ENCODE measurements at places on chromosomes 7 and 10.

- DNase-seq: no peak
These were observed 654.7 kb upstream of the ZWINT start for GRCh38 chr10:57015595-57016318.

GRCh38 chr7:84509522-84509921 lies 314.9 kb upstream of the SEMA3A start:
- no peak for DNase-seq

- DNase-seq: no peak
These were observed 21.1 kb downstream of the ZNF775 start for GRCh38 chr7:150400008-150400787.

DNA sequence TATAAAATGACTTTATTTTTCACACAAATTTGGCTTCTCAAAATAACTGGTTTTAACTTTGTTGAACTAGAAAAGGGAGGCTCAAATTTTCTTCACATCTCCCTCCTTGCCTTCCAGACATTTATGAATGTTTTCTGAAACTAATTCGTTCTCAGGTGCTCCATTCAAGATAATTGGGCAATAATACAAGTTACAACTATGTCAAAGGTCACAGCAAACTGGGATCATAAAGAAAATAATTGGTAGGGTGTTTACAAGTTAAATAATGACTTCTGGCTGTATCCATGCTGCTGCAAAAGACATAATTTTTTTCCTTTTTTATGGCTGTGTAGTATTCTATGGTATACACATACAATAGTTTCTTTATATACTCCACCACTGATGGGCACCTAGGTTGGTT lies 75.3 kb downstream of the MINPP1 start:
- no peak for DNase-seq

DNA sequence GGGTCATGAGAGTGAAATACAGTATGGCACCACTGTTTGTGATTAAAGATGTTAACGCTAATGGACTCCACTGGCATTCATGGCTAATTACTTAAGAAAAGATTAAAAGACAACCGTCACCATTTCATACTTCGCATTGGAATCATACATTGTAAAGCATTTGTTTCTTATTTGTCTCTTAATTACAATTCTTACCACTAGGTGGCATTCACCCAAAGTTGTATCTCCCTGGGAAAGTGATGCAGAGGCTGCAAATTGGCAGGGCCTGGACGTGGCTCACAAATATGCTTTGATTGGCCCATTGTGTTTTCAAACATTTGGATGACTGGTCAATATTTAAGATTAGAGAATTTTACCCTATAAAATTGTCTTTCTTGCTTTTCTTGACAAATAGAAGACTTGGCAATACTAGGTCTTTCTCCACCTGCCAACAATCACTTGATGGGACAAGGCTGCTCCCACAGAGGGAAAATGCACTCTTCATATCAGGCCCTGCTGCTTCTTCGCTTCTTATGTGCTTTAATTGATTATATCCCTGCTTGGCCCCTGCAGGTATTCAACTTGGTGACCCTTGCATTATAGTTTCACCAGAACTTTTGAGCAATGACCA lies 72.1 kb upstream of the STARD3NL start:
- no peak for DNase-seq

DNA sequence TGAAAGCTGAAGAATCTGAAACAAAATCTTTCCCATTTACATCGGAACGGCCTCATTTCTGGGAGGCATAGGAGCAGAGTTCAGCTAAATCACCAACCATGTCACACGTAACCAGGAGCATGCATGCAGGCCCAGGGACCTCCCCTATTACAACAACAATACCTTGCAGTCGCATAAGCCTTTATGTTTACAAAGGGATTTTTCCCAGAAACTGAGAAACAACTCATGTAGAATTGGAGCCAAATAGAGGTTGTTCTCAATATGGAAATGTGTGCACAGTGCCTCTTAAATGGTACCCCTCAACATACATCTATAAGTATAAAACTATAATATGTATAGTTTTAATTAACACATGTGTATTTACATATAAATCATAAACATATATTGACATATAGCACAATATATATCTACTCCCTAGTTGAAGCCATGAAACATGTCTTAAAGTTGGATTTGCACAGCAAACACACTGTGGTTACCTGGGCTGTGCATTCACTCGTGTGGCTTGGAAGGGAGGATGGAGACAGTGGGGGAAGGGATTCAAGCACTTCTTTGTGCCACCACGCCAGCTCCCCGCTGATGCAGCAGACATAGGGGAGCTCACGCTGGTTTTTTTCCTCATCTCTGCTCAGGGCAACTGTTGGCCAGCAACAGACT lies 35.0 kb upstream of the DGKI start:
- no peak for DNase-seq

DNA sequence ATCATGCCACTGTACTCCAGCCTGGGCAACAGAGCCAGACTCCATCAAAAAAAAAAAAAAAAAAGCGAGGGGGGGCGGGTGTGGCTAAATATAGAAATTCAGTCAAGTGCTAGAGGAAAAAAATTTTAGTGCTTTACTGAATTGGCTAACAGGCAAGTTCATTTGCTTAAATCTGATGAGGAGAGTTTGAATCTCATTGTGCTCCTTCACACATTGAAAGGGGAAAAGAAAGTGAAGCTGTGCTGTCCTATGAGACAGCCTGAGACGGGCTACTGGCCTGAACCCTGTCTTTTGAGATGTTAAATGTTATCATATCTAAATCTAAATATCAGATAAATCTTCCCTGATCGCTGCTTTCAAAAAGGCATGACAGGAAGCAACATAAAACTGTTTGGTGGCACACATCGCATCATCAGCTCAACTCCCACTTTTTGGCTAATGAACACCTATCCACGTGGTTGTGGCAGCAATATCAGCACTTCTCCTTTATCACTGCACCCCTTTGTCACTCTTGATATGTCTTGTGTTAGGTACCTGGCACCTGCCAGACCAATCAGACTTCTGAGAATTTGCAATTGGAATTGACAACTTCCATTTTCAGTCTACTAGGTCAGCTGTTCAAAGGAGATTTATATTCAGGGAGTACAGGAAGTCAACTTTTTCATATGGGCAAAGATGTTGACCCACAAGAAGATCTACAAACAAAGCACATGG lies 14.0 kb upstream of the IFIT1B start:
- DNase-seq: no peak

DNA sequence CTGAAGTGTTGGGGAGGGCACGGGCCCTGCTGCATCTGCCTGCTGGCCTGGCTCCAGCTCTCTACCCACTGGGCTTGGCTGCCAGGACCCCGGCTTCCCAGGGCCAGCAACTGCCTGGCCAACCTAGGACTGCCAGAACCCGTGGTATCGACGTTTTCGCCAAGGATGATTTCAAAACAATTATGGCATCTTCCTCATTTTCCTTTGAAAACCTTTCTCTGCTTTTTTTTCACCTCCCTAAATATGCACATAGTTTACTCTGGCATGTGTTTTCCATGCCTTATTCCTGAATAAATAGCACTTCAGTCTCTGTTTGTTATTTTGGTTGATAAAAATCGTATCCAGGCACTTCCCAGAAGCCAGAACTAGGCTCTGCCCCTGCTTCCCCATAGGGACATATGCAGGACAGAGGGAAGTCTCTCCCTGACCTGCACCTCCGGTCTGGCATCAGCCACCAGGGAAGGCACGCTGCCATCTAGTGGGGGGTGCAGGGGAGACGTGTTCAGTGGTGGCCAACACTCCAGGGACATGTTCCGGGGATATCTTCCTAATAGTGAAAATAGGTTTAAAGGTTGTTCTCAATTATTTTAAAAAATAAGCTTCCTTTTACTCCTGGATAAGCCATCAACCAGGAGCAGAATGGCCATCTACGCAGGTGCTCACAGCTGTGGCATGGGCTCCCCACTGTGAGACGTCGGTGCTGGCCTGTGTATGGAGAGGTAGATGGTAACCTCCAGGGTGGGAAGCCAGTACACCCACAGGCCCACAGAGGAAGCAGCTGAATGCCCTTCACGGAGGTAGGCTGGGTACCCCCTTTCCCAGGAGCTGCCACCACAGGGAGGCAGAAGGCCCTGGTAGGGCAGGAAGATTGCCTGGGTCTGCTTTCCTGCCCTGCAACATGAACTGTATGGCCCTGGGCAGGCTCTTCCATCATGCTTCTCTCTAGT lies 30.7 kb upstream of the ANTXRL start:
- DNase-seq: no peak

GRCh38 chr7:140247559-140247958 lies 70.8 kb upstream of the KDM7A start:
- no peak for DNase-seq

GRCh38 chr10:73439605-73440312 lies 6.4 kb upstream of the MSS51 start:
- no peak for DNase-seq

GRCh38 chr7:2566890-2567678 lies 8.3 kb downstream of the IQCE start:
- DNase-seq: peak; percentile 52

DNA sequence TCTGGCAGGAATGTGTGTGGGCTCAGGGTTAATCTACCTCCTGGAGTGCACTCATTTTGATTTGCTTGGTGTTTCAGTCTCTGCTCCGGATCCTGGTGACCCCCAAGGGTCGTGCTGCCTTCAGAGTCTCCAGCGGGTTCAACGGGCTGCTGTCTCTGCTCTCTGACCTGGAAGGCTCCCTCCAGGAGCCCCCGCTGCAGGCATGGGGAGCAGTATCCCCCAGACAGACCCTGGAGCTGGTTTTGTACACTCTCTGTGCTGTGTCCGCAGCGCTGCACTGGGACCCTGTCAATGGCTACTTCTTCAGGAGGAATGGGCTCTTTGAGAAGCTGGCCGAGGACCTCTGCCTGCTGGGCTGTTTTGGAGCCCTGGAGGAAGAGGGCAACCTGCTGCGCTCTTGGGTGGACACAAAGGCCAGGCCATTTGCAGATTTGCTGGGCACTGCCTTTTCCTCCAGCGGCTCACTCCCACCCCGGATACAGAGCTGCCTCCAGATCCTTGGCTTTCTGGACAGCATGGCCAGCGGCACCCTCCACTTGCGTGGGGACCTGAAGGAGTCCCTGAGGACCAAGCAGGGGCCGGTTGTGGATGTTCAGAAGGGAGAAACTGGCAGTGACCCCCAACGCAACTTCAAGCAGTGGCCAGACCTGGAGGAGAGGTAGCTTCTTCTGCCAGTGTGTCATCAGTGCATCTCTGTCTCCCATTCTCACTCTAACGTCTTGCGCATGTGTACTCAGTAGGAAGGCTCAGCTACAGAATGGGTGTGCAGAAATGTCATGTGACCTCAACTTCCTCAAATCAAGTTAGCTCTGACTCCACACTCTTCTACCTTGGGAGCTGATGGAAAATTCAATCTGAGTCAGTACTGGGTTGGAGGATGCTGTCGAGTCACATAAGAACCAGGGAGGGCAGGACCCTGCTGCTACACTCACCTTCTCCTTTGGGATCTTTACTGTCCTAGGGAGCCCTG lies 58.5 kb downstream of the WDFY4 start:
- no peak for DNase-seq

Measured in femur (tissue), 1 donor.